ENCODE measurements at places on chromosomes 11 and 22. TPM values are rescaled to one million over a fixed set of nuclear protein-coding genes. Genes with fewer than 3 reads are reported as not detected.

DNA sequence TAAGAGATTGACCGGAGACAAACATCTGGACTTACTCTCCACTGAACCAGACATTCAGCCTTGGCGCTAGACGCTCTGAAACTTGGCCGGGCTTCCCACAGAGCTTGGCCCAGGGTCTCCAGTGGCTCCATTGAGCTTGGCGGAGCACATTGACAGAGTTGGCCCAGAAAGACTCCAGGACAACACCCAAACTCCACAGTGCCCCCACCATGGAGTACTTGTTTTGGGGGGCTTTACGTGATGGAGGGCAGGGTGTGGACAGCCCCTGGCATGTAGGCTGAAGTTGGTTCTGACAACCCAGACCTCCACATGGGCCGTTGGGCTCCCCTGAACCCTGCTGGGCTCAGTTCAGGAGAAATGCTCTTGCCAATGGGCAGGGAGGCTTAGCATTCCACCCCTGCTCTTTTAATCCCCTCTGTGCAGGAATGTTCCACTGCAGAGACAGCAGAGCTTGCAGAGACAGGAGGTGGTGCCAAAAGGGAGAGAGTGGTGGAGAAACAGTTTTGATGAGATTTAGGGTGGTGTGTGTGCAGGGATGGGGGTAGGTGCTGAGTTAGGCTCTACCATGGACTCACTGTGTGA, 102.4 kb upstream of the TIMP3 start:
- H3K4me3 ChIP-seq, result no peak overlapping the region
- no peak for DNase-seq
- no peaks in the 10 kb centered on the region for H3K36me3 ChIP-seq

GRCh38 chr11:55838452-55838851, at the start of gene OR5D16:
OR5D16 (plus strand) TSS chr11:55838752; CDS start chr11:55838752, 0 bp downstream.
- no peaks in the 10 kb centered on the region for H3K36me3 ChIP-seq
- no peak within 1 kb of the TSS for H3K27ac ChIP-seq
- H3K27me3 ChIP-seq, result no peaks in the 10 kb centered on the region
- no peak for DNase-seq
- H3K4me1 ChIP-seq, result no peaks in the 10 kb centered on the region
- H3K4me3 ChIP-seq, result no peak within 1 kb of the TSS

DNA sequence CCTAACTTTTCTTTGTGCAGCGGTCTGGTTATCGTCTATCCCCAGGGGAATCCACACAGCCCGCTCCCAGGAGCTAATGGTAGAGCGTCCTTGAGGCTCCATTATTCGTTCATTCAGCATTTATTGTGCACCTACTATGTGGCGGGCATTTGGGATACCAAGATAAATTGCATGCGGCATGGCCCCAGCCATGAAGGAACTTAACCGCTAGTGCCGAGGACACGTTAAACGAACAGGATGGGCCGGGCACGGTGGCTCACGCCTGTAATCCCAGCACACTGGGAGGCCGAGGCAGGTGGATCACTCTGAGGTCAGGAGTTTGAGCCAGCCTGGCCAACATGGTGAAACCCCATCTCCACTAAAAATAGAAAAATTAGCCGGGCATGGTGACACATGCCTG, 11.2 kb downstream of the TMEM121B start:
- no peak overlapping the region for H3K27ac ChIP-seq
- H3K36me3 ChIP-seq, result no peaks in the 10 kb centered on the region
- DNase-seq, result peak; percentile 62
- H3K4me3 ChIP-seq, result no peak overlapping the region
- H3K4me1 ChIP-seq, result no peaks in the 10 kb centered on the region
- no peaks in the 10 kb centered on the region for H3K27me3 ChIP-seq

DNA sequence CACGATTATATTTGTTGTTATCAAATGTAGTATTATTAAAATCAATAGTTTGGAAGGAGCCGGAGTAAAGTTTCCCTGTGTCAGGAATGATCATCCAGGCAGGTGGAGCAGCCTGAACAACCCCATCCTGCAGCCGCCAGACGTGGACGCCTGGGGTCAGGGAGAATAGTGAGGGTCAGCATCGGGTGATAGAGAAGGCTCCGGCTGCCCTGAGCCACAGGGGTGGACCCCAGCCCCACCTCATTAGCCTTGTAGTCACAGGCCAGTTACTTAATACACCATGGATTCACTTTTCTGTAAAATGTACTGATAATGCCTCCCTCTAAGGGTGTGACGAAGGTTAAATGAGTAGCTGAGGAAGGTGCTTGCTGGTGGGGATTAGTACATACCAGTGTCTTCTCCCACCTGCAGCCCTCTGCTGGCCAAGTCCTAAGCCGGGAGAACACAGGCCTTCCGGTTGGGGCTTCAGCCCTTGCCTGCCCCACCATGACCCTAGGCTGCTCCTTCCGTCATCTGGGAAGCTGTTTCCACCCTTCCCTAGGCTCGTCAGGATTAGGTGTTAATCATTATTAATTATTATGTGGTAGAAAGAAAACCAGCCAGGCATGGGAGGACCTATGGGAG, 14.9 kb downstream of the TMEM121B start:
- peaks cover 11% of the 10 kb centered on the region for H3K36me3 ChIP-seq
- no peaks in the 10 kb centered on the region for H3K27me3 ChIP-seq
- no peaks in the 10 kb centered on the region for H3K4me1 ChIP-seq
- H3K27ac ChIP-seq, result no peak overlapping the region
- H3K4me3 ChIP-seq, result no peak overlapping the region

- H3K27ac ChIP-seq, result no peak overlapping the region
- H3K4me1 ChIP-seq, result no peaks in the 10 kb centered on the region
- no peak for DNase-seq
- no peaks in the 10 kb centered on the region for H3K36me3 ChIP-seq
- H3K4me3 ChIP-seq, result no peak overlapping the region
Measured at GRCh38 chr22:36610056-36610455, 81.1 kb upstream of the EIF3D start.

DNA sequence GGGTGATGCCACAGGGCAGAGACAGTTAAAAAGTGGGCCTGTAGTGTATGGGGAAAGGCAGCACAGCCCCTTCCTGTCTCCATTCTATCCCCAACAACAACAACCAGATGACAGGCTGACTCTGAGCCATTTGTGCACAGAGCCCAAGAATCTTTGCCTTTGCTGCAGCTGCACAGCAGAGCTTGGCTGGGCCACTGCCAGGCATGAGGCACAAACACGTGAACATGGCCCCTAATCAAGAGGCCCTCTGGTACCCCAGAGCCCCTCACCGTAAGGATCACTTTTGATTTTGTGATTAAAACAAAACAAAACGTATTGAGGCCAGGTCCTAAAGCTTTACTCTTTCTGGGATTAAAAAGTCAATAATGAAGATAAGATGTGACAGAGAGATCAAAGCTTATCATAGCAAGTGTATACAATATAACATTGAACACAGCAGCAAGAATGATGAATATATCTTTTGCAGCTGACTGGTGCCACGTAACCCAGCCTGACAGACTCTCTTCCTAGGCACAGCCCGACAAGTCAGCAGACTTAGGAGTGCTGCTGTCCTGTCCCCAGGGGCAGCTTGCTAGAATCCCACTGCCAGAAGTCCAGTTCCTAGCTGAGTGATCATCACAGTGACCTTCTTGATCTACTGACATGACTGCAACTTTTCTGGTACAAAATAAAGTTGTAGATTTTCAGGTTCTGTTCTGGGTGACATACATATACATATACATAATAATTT, 117.8 kb downstream of the SERGEF start:
- DNase-seq, result no peak
- no peaks in the 10 kb centered on the region for H3K27me3 ChIP-seq
- no peaks in the 10 kb centered on the region for H3K4me1 ChIP-seq
- H3K4me3 ChIP-seq, result no peak overlapping the region

OR4C6 gene
- total RNA-seq, result not detected

SLC1A2 gene
- total RNA-seq, result 1.1 TPM

MS4A6A gene
- total RNA-seq, result 214 TPM

OR51F1 gene
- not detected for total RNA-seq

Data from aorta (tissue), 5 donors.